Cortex of kidney (tissue), 1 donor: ENCODE measurements at places on chromosomes 4 and X.

- DNase-seq = no peak
These were observed at the start of gene CCDC158 for GRCh38 chr4:76420762-76421581. CCDC158 (minus strand) TSS chr4:76421141; CDS start chr4:76403207, 17,934 bp downstream.

GRCh38 chrX:30910124-30910860, 21.2 kb upstream of the TAB3 start:
- DNase-seq = no peak

- DNase-seq = no peak
These were observed 2.4 kb upstream of the TLR10 start for GRCh38 chr4:38785041-38785790.

GRCh38 chrX:131317326-131317725, 28.2 kb upstream of the IGSF1 start:
- no peak for DNase-seq

- no peak for DNase-seq
These were observed 43.0 kb upstream of the HMX1 start for GRCh38 chr4:8914461-8915171.

- DNase-seq = no peak
These were observed 634.7 kb upstream of the FAM241A start for GRCh38 chr4:111510535-111510934.

DNA sequence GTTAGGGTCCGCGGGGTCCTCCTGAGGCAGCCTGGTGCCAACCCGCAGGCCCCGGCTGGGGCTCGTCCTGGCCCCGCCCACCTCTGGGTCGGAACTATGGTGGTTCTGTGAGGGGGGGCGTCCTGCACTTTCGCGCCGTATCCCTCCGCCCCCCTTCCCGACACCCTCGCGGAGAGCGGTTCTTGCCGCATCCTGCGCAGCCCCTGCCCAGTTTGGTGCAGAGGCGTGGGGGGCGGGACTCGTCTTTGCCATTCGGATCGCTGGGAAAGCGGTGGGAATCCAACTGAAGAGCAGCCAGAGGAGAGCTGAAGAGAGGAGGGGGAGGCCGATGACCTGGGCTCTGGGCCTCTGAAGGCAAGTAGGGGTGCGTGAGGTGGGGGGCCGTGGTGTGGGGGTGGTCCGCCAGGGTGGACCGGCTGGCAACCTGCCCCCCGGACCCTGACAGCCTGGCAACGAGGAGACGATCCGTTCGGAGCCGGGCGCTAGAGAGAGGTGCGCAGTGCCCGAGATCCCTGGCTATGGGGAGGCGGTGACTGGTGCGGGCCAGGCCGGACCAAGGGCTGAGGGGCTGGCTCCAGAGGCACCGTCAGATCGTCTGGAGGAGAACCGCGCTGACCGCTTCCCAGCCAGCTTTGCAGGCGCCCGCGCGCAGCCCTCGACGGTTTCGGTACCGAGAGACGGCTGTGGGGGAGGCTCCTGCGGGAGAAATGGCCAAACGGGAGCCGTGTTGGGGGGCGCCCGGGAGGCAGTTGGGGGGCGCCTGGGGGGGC, at the start of gene GPRASP1:
GPRASP1 (plus strand) TSS at position 242 of the 770 bp plus-strand sequence. CDS start 2,431 bp downstream, outside the sequence.
- DNase-seq = no peak

GRCh38 chrX:134894373-134894895, 96.4 kb upstream of the SMIM10 start:
- no peak for DNase-seq

DNA sequence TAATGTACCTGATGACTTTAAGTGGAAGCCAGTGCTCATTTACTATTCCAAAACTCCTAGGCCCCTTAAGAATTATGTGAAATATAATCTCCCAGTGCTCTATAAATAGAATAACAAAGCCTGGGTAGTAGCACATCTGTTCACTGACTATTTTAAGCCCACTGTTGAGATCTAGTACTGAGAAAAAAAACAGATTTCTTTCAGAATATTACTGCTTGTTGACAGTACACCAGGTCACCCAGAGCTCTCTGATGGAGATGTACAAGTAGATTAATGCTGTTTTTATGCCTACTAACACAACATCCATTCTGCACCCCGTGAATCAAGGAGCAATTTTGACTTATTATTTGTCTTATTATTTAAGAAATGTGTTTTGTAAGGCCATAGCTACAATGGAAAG, 75.7 kb downstream of the FAM47C start:
- DNase-seq = no peak

DNA sequence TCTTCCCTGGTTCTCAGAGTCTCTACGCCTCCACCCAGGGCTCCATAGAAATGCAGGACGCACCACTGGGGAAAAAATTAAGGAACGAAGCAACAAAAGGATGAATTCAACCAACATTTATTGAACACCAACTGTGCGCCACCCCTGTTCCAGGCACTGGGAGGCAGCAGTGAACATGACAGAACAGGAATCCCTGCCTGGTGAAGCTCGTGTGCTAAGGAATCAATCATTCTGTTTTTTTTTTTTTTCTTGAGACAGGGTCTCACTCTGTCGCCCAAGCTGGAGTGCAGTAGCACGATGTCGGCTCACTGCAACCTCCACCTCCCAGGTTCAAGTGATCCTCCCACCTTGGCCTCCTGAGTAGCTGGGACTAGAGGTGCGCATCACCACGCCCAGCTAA, 1.9 kb upstream of the FTSJ1 start:
- no peak for DNase-seq

- no peak for DNase-seq
These were observed 72.8 kb downstream of the TSPAN5 start for GRCh38 chr4:98585596-98585995.

DNA sequence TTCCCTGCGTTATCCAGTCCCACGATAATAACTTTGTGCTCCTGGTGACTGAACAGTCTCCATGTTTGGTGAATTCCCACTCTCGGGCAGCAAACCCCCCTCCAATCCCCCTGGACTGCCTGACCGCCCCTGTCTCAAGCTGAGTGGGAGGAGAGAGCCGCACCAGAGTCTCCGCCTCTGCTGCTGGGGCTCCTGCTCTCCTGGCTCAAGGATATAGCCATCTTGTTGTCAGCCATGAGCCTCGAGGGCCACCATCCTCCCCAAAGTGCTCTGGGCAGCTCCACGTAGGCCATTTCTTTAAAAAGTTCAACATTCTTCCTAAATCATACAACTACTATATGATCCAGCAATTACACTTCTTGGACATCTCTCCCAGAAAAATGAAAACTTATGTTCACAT, 49.3 kb upstream of the PGRMC1 start:
- DNase-seq = no peak

DNA sequence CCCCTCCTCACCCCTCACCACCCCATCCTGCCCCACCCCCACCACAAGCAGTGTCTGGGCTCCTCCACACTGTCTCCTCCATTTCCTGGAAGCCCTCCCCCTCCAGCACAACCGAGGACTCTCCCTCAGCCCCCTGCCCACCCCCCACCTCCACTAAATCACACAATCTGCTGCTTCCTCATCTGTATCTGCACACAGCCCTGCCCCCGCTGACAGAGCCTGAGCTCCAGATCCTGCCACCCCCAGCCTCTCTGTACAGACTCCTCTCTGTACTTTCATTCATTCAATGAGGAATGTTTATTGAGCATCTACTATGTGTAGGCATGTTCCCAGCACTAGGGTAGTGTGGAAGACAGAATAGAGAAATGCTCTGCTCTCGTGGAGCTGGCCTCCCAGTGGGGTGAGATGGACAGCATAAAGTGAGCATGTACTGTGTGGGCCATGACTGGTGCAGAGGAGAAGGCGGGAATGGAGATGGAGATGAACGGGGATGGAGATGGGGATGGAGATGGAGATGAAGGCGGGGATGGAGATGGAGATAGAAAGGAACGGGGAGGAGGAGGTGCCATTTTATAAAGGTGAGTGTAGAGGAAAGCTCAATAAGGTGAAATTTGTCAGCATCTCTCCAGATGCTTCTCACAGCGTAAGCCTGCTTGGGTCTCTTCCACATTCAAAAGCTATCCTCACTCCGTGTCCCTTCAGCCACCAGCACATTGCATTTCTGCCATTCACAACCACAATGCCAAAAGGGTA, 2.5 kb upstream of the PPP2R2C start:
- DNase-seq = no peak

- no peak for DNase-seq
These were observed 119.1 kb downstream of the HMGN5 start for GRCh38 chrX:81082649-81083048.
